ENCODE measurements at places on chromosomes 3 and 15. TPM values are rescaled to one million over a fixed set of nuclear protein-coding genes. Genes with fewer than 3 reads are reported as not detected.

DNA sequence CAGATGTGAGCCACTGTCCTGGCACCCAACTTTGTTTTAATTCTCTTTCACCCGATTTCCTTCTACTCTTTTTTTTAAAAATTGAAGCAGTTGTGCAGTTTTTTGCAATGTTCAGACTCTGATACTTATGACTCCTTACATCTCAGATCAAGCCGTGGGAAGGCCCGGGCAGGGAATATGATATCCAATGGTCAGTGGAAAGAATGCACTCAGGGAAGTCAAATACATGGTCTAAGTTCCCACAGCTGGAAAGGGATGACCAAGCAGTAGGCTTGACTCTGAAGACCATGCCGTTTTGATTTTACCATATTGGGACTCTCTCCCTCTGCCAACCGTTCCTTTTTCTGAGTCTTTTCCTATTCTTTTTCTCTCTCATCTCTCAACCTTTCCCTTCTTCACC lies 157.2 kb downstream of the RPLP1 start:
- H3K27me3 ChIP-seq: no peaks in the 10 kb centered on the region
- no peak overlapping the region for H3K27ac ChIP-seq
- no peaks in the 10 kb centered on the region for H3K4me1 ChIP-seq

DNA sequence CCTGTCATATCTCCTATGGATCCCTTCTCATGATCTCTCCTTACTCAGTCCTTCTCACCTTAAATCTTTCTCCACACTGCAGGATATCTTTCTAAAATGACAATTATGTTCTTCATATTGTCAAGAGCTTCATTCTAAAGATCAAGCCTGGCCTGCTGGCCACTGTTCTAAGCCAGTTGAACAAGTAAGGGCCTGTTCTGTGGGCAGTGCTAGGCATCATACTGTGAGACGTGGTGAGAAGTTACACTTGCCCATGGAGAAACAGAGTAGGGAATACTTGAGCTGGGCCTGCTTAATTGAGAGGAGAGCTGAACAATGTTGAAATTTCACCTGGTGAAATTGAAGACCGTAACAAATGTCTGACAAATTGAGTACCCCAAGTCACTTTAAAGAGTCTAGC lies 184.1 kb upstream of the RASGRP1 start:
- H3K4me1 ChIP-seq: no peaks in the 10 kb centered on the region
- DNase-seq: no peak
- no peak overlapping the region for H3K27ac ChIP-seq
- H3K27me3 ChIP-seq: no peaks in the 10 kb centered on the region
- no peaks in the 10 kb centered on the region for H3K36me3 ChIP-seq
- no peak overlapping the region for H3K4me3 ChIP-seq

GRCh38 chr3:159937561-159938166 lies 51.0 kb upstream of the IL12A start:
- H3K27me3 ChIP-seq: no peaks in the 10 kb centered on the region
- no peak overlapping the region for H3K27ac ChIP-seq
- no peaks in the 10 kb centered on the region for H3K36me3 ChIP-seq
- H3K4me3 ChIP-seq: no peak overlapping the region
- no peak for DNase-seq
- no peaks in the 10 kb centered on the region for H3K4me1 ChIP-seq

GRCh38 chr3:122555275-122556071 lies 8.6 kb downstream of the PARP9 start:
- peaks cover 20% of the 10 kb centered on the region for H3K4me1 ChIP-seq
- DNase-seq: no peak
- H3K27ac ChIP-seq: no peak overlapping the region
- no peak overlapping the region for H3K4me3 ChIP-seq
- H3K36me3 ChIP-seq: peaks cover 98% of the 10 kb centered on the region

The GATM gene
- 7.2 TPM for total RNA-seq

The LMAN1L gene
- not detected for total RNA-seq

The COL6A5 gene
- total RNA-seq: 4.5 TPM
